T-helper 9 cell (primary cell): ENCODE measurements at places on chromosomes 13 and 19.

GRCh38 chr19:36003284-36003683 is 5.3 kb downstream of the SYNE4 start:
- no peak for DNase-seq

DNA sequence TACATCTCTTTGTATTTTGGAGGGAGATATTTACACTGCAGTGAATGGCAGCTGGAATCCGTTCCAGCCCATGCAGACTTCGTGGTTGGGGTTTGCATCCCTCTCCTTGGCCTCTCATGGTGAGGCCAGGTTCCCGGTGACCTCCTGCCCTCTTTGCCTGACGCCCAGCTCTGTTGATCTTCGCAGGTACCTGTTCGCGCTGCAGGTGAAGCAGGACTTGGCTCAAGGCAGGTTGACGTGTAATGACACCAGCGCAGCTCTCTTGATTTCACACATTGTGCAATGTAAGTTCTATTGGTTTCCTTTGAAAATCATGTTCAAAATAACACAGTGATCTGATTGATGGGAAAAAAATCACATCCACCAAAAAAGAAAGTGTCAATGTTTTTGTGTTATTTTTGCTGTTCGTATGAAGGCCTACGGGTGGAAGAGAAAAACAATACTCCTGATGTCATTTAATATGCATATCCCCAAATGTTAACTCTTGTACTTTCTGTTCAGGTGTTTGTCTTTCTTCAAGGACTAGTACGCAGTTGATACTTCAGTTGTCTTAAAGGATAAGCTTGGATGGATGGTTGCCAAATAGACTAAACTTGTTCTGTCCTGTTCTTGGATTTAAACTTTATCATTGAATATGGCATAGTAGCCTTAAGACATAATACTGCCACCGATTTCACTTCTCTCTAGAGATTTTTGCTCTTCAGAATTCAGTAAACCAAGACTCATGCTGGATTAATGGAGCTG is 199.1 kb downstream of the STK24 start:
- no peak for DNase-seq

DNA sequence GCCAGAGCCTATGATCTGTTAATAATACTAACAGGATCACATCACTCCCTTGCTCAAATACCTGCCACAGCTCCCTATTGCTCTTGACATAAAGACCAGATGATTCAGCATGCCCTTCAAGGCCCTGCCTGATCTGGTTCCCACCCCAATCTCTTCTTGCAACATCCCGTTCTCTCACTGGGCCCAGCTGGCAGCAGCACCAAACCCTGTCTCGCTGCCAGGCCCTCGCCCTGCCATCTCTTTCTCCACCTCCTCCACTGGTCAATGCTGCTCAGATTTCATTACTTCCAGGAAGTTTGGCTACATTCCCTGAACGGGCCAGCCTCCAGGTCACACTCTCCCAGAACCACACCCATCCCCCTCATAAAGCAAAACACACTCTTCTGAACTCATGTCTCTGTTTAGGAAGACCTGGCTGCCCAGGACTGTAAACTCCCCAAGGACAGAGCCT is 8.6 kb upstream of the BCAT2 start:
- DNase-seq = no peak

- no peak for DNase-seq
Observed at GRCh38 chr13:110677731-110678545, 28.0 kb downstream of the CARS2 start.

DNA sequence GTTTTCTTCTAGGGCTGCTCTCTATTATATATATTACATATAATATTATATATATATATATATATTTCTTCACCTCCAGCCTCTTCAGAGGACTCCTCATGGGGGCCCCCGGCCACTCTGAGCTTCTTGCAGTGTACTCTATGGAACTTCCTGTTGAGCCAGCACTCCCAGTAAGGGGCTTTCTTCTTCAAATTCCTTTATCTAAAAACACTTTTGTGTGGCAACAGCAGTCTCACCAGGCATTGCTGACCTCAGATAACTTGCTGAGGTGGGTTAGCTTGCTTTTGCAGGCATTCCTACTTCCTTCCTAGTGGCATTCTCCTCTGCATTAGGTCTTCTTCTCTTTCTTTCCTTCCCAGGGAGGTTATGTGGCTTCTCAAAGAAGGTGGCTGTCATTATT is 381.5 kb downstream of the MYO16 start:
- no peak for DNase-seq

- DNase-seq = no peak
Observed at GRCh38 chr13:43132911-43133310, 109.5 kb downstream of the DNAJC15 start.

GRCh38 chr19:19094513-19094912 is 30.7 kb downstream of the SLC25A42 start:
- DNase-seq = no peak

DNA sequence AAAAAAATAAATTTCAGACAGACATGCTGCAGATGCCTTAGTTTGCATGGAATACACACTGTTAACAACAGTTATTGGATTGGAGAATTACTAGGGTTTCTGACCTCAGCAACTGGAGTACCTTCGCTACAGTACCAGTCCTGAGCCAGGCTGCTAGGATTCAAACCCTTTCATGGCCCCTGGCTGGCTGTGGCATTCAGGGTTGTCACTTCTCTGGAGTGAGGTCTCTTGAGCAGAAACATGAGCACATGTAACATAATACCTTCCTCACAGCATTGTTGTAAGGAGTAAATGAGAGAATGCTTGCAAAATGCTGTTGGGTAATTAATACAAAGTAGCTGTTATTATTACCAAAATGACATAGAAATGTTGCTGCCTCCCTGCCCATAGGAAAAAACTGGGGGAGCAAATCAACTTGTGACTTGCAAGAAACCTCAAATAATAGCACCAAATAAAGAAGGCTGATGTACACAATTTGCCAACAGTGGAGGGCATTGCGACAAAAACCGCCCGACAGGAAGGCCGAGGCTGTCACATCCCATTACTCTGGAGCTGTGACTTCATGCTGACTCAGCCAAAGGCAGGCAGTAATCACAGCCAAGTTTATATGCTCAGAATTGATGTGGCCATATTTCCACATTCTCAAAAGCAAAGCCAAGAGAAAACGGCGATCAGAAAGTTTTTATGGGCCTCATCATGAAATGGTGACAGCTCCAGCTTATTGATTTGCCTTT is 100.4 kb downstream of the RFC3 start:
- DNase-seq = no peak

DNA sequence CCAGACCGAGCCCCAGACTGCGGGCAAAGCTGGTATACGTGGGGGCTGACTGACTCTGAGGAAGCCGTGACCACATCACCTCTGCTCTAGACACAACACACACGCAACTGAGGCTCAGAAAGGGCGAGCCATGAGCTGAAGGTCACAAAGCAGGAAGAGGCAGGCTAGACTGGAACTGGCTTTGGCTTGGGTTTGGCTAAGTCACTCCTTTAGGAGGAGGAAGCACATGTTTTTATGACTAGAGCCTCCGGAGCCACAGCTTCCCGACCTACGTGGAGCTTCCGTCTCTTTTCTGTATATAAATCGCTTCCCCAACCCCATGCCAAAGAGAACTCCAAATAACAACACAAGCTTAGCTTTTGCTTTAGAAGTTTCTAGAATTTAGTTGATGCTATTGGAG is 48.0 kb downstream of the RFX2 start:
- DNase-seq = peak; percentile 43
